Activated naive CD4-positive, alpha-beta T cell treated with anti-CD3 and anti-CD28 coated beads, Interleukin-2, amount 50 U/mL, for 72 hours (primary cell): ENCODE measurements at places on chromosomes 1 and 21.
A peak's percentile ranks its signal among the peaks of the same experiment; 100 is the strongest.

- no peak for DNase-seq
Measured at GRCh38 chr1:45800899-45801298, 2.5 kb upstream of the MAST2 start.

DNA sequence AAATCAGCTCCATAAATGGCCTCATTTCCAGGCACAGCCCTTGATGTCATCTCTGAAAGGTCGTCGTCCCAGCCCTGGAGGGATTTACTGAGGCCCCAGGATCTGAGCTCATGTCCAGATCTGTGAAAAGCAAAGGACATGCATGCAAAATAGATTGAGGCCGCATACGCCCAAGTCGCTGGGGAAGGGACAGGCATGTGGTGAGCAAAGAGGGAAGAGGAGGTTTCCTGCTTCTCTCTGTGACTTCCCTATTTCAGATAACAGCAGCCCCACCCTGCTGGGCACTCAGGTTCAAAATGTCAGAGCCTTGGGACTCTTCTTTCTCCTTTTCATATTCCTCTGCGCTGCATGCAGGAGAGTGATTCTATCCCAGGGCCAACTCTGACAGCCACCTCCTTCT is 197.2 kb downstream of the ADSS2 start:
- DNase-seq = no peak

GRCh38 chr1:39761557-39762260 is 9.4 kb downstream of the OXCT2 start:
- DNase-seq = no peak

DNA sequence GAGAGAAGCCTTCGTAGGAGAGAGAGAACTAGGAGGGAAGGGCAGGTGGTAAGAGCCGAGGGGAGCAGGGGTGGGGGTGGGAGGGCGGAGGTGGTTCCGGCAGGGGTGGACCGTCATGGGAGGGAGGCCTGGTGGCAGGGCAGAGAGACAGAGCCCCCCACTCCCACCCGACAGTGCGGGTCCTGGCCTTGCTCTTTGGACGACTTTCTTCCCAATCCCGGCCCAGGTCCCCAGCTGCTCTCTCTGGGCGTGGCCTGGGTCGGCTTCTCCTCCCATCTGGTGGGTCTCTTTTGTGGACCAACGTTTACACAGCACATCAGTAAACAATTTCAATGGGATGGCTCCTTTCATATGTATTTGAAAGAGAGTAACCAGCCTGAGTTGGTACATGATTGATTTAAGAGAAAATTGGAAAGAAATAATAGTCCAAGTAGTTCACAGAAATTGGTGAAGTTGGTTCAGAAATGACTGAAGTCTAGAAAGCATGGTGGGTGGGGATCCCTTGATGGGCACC is 56.9 kb downstream of the LDLRAD2 start:
- DNase-seq = no peak

DNA sequence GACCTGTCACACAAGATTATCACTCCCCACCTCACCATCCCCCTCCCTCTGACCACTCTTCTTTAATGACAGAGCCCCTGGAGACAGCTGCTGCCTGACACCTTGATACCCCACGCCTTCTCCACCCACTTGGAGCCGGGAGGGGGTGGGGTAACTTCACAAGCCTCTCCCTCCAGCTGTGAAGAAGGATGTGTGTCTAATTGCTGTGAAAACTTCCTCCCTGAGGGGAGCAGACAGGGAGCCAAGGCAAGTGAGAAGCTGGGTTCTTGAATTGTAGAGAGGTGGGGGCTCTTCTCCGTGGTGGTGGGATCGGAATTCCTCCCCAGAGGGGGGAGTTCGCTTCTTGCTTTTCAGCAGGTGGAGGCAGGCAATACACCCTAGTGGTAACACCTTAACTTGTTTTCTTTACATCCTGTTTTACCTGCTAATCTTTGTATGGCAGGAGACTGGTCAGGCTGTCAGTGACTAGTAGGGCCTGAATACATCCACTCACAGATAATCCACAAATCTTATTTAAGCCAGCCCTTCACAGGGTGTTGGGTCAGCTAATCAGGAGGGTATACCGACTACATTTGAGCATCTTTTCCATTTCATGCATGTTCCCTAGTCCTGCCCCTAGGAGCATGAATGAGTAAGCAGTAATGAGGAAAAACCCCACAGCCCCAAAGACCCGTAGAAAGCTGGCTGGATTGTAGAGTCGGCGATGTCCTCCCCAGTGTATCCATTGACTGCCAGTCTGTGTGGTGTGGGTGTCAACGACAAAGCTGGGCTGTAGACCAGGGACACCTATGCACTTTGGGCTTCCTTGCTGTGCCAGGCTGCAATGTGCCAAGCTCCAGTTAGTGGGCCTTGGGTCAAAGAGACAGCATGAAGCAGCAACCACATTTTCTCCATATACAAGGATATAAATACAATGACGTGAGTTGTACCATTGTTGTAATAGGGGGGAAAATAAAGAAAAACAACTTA is 57.3 kb downstream of the NFASC start:
- DNase-seq = no peak

- no peak for DNase-seq
Measured at GRCh38 chr1:4404854-4405590, 249.4 kb upstream of the AJAP1 start.

DNA sequence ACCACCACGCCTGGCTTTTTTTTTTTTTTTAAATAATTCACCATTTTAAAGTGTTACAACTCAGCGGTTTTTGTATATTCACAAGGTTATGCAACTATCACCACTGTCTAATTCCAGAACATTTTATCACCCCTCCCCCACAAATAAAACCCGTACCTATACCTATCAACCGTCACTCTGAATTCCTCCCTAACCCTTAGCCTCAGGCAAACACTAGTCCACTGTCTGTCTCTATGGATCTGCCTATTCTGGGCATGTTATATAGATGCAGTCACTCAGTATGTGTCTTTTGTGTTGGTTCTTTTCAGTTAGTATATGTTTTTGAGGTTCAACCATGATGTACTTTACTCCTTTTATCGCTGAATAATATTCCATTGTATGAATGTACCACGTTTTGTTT is 19.3 kb upstream of the GRHL3 start:
- no peak for DNase-seq

GRCh38 chr1:112618114-112618720 is 724 bp downstream of the ST7L start:
- DNase-seq = peak; percentile 21

- DNase-seq = no peak
Measured at GRCh38 chr21:15687208-15687607, 42.6 kb upstream of the USP25 start.

DNA sequence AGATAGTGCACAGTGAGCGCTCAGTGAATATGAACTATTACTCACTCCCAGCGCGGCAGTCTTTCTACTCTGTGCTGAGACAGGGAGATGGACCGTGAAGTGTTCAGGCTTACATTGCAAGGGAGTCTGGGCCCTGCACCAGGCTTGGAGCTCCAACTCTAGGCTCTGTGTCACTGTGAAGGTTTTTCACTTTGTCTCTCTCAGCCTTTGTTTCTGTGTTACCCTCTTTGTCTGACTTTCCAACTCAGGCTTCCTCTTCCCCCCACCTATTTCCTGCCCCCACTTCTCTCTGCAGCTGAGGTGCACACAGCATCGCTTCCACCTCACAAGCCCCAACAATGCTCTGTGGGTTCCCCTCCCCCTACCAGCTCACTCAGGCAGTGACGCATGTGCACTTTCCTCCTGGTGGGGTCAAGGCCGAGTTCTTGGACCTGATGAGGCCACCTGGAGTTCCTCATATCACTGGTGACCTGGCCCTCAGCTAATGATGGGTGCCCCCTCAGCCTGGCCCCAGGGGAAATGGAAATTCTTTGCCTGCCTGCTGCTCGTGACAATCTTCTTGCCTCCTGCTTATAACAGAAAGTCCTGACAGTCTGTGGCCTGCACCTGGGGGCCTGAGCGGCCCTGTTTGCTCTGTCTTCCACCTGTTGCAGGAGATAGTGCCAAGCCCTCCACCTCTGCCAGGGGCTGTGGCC is 1.1 kb upstream of the LCK start:
- DNase-seq = peak; percentile 84

- DNase-seq = no peak
Measured at GRCh38 chr1:53442299-53442698, 16.9 kb upstream of the DMRTB1 start.

- no peak for DNase-seq
Measured at GRCh38 chr1:202615501-202616354, 94.5 kb downstream of the SYT2 start.

GRCh38 chr1:114750780-114751179 is 7.0 kb downstream of the CSDE1 start:
- no peak for DNase-seq

DNA sequence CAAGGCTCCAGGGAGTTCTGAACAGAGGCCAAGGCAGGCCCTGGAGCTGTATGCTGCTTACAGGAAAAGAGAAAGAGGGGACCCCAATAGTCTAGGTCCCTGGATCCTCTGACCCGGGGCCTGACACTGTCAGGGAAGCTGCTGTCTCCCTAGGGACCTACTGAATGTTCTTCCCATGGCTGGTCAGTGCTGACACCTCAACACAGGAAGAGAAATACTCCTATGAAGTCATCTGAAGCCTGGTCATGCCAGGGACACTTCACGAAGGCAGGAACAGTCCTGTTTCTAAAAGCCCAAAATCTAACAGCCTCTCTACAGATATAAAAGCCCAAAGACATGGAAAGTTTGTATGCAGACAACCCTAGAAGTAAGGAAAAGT is 1.7 kb upstream of the LAD1 start:
- no peak for DNase-seq
